Occipital lobe (tissue), 3 donors: ENCODE measurements at places on chromosomes 2 and 18. TPM values are rescaled to one million over a fixed set of nuclear protein-coding genes. Genes with fewer than 3 reads are reported as not detected.

DNA sequence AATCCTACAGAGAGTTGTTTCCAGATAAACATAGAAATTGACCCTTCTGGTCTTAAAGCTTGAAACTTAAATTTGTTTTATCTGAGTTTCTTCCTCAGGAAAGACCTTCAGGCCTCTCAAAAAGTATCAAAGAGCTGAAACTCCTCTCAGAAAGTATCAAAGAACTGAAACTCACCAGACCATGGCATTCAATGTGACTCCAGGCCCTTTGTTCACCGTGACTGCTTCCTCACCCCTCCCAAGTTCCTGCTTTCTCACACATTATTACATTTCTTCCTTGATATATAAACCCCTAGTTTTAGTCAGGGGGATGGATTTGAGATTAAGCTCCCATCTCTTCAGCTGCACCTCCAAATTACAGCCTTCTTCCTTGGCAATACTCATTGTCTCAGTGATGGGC lies 6.0 kb downstream of the ANKMY1 start:
- DNase-seq: no peak

- DNase-seq: no peak
These were observed 14.8 kb upstream of the SMAD2 start for GRCh38 chr18:47944972-47945852.

DNA sequence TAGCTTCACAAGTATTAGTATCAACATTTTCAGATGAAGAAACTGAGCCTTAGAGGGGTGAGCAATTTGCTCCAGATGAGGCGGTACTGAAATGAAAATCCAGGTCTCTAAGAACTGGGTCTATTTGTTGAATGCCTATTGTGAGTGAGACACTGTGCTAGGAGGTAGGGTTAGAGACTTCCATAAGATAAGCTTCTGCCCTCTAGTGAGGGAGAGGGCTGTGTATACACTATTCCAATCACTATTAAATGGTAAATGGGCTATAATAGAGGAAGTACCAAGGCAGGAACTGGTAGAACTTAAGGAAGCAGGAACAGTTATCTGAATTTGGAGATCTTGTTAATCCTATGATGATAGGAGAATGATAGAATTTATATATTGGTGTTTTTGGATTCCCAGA lies 23.6 kb upstream of the GLS start:
- DNase-seq: no peak

DNA sequence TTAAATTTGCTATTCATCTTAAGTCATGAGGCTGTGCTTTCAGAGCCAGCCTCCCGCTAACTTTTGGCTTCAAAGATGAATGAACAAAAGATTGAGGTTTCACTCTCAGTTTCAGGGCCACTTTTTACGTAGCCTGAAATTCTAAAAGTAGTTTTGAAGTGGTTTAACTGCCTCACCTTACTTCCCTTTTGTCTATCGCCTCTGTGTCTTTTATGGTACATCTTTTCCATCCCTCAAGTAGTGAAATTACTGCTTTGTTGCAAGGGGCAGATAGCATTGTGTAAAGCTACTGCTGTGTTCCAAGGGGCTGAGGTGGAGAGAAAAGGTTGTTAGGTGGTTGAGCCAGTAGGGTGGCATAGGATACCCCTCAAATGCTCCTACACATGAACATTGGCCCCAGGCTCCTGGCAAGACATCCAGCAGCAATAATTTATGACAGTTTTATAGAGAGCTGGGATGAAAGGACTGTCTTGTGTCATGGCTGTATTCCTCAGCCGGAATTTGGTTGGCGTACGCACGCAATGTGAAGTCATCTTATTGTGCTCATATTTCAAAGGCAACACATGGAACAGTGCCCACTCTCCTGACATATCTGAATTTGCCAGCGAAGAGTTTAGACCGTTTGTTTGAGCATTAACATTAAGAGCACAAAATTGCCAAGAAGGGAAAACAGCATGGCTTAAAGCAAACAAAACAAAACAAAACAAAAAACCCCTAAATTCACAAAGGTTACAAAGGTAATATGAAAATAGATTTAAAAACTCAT lies 32.2 kb downstream of the QPCT start:
- DNase-seq: no peak

DNA sequence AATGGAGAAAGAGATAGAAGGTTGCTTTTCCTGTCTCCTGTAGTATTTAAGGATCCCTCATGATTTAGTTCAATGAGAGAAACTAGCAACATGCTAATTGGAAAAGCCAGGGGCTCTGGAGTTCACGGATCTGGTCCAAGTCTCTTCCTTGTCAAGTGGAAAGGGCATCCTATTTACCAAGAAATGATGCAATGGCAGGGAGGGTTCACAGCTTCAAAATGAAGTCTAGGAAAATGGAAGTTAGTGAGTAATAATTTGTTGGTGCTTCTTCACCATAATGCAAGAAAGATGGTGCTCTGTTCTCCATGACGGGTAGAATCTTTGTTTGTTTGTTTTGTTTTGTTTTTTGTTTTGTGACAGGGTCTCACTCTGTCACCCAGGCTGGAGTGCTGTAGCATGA lies 34.6 kb upstream of the SP3 start:
- DNase-seq: no peak

DNA sequence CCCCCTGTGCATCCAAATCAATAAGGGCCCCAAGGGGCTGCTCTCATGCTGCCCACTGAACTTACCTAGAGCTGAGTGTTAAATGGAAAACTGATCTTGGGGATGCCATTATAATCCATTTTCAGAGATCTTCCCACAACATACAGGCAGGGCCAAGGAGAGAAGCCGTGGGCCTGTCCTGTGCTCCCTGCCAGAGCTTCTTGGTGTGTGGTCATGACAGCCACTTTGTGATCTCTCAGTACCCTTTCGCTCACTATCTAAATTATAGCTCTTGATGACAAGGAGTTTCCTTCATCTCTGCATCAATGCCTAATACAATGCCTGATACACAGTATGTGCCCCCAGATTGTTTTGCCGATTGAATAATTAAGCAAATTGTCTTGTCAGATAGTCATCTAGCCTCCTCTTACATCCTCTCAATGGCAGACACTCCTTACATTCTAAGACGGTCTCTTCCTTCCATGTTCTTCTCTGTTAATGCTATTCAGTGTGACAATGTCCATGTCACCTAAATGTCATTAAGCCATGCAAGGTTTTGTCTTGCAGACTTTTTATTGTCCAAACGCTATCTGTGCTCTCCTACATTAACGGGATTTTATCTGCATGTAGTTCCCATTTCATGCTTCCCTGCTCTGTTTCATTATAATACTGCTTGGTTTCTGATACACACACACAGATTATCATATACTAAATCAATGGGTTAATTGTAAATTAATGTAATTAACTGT lies 5.9 kb downstream of the CSRNP3 start:
- no peak for DNase-seq

DNA sequence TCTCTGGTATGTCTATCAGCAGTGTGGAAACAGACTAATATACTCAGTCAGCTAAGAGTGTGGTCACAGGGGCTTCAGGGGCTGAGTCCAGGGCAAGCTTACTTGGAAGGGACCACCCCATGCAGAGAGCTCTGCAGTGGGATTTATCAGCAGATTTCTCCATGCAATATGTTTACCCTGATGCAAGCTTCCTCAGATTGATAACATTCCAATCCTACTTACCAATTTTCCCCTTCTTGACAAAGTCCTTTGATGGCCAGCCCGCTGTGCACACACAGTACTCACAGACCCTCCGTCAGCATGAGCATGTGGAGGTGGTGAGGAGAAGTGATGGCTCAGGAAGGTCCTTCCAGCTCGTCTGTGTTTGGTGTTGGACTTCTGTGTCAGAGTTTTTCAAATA lies 51.8 kb downstream of the SH3RF3 start:
- DNase-seq: no peak

DNA sequence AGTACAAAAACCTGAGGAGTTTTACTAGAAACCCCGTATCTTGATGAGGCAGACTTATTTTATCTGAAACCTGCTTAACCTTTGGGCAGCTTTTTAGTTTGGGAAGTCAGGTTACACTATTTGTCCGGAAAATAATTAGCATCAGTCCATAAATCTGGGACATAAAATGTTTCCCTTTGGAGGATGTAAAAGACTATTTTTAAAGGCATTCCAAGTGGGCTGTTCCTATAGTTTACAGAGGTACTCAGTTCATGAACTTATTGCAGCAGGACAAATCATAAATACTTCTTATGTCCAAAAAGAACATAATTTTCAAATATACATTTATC lies 6.3 kb downstream of the HTR2B start:
- no peak for DNase-seq

GRCh38 chr2:19185086-19185485 lies 173.3 kb downstream of the OSR1 start:
- no peak for DNase-seq

The OSBPL6 gene
- 22.3 TPM for total RNA-seq

The C1GALT1C1L gene
- total RNA-seq: not detected

The CAVIN2 gene
- 6.6 TPM for total RNA-seq

The LYPD6 gene
- total RNA-seq: 14.3 TPM

The C2orf81 gene
- total RNA-seq: 0.62 TPM

The TMEM163 gene
- total RNA-seq: 14.3 TPM

The TRIB2 gene
- total RNA-seq: 122 TPM

The L3MBTL4 gene
- total RNA-seq: 20.4 TPM
